ENCODE measurements at places on chromosomes 1 and 21. TPM values are rescaled to one million over a fixed set of nuclear protein-coding genes. Genes with fewer than 3 reads are reported as not detected.

Gene MYBPH
- 28.8 TPM for total RNA-seq

Gene BARHL2
- not detected for total RNA-seq

Gene SEC22B
- total RNA-seq, result 25.1 TPM

Gene KCNE2
- not detected for total RNA-seq

Gene FCRL5
- not detected for total RNA-seq

GRCh38 chr1:23566304-23566703, 7.0 kb upstream of the ID3 start:
- H3K36me3 ChIP-seq, result no peaks in the 10 kb centered on the region
- H3K27me3 ChIP-seq, result no peaks in the 10 kb centered on the region
- no peak overlapping the region for H3K4me3 ChIP-seq
- peaks cover 27% of the 10 kb centered on the region for H3K4me1 ChIP-seq
- peak overlapping the region; percentile 7 for H3K27ac ChIP-seq
- DNase-seq, result no peak

DNA sequence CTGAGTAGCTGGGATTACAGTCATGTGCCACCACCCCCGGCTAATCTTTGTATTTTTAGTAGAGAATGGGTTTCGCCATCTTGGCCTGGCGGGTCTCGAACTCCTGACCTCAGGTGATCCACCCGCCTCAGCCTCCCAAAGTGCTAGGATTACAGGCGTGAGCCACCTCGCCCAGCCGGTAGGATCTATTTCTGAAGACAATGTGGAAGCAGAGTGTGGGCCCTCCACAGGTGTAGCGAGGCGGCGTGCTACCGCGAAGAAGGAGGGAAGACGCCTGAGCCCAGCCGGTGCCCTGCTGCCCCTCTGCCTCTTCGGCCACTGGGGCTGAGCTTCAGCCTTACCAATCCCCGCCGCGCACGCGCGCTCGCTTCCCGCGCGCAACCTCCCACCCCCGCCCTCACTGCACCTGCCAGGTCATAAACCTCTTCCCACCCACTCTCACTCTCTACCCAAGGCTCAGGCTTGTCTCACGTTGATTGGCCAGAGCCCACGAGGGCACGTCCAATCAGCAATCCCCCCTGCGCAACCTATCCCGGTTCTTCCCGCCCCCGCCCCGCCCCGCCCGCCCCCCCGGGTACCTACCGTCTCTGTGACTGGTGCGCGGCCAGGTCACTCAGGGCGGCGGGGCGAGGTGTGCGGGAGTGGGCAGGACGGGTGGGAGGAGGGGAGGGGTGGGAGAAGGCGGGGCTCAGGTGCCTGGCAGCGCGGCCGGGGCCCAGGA, 409 bp upstream of the HOOK1 start:
- peak overlapping the region; percentile 11 for H3K4me3 ChIP-seq
- H3K27me3 ChIP-seq, result peaks cover 54% of the 10 kb centered on the region
- H3K36me3 ChIP-seq, result no peaks in the 10 kb centered on the region
- peak; percentile 19 for DNase-seq
- H3K27ac ChIP-seq, result no peak overlapping the region

DNA sequence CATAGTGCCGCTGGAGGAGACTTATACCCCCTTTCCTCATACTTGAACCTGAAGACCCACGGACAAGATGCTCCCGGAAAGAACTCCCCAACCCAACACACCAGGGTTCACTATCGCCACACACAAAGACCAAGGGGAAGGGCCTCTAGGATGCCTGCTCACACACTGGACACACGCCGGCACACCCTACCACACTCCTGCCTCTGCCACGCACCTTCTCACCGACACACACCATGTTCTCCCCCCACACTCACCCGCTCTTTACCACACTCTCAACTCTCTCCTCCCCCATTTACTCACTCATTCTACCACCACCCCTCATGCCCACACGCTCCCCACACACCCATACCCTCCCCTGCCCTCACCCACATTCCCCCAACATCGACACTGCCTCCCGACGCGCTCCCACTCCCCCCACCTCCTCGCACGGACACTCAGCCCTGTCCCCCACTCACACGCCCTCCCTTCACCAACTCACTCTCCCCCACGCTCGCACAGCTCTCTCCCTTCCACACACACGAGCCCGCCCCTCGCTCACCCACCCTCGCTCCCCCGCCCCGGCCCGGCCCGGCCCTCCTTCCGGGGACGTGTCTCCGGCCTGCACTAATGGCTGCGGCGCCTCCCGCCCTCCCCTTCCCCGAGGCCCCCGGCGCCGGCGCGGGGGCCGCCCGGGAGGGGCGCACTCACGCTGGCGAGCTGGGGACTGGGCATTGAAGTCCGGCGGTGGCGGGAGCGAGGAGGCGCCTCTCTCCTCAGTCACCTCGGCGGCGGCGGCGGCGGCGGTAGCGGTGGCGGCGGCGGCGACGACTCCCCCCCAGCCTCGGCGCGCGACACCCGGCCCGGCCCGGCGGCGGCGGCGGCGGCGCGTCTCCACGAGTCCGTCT, 626 bp downstream of the PTP4A2 start:
- peak; percentile 53 for DNase-seq
- H3K4me3 ChIP-seq, result peak overlapping the region; percentile 83
- no peaks in the 10 kb centered on the region for H3K36me3 ChIP-seq
- peaks cover 57% of the 10 kb centered on the region for H3K4me1 ChIP-seq
- peak overlapping the region; percentile 98 for H3K27ac ChIP-seq

DNA sequence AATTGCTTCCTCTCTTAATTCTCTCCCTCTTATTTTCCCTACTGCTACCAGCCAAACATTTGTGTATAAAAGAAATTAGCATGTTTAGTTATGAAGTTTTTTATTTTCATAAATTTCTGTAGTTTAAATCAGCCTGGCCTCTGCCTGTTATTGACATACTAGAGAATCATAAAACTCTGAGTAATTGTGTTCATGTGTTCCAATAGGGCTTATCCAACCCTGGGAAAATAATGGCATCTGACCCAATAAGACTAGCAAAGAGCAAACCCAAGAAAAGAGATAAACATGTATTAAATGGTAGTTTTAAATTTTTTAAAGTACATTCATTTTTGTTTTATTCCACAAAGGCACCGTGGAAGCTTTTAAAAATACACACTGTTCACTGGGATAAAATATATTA, 404.3 kb downstream of the HLX start:
- H3K36me3 ChIP-seq, result no peaks in the 10 kb centered on the region
- no peaks in the 10 kb centered on the region for H3K27me3 ChIP-seq
- H3K27ac ChIP-seq, result no peak overlapping the region
- no peak overlapping the region for H3K4me3 ChIP-seq
- H3K4me1 ChIP-seq, result no peaks in the 10 kb centered on the region

GRCh38 chr1:1093610-1093943, 19.5 kb upstream of the RNF223 start:
- no peak overlapping the region for H3K27ac ChIP-seq
- H3K36me3 ChIP-seq, result no peaks in the 10 kb centered on the region
- H3K4me1 ChIP-seq, result no peaks in the 10 kb centered on the region
- DNase-seq, result peak; percentile 39
- H3K4me3 ChIP-seq, result no peak overlapping the region
- no peaks in the 10 kb centered on the region for H3K27me3 ChIP-seq
